Activated CD4-positive, alpha-beta T cell treated with anti-CD3 and anti-CD28 coated beads, Interleukin-10, Interleukin-2, amounts not matched to agents 100 ng/mL and 50 ng/mL, durations not matched to agents 16 hours and 8 hours (primary cell): ENCODE measurements at places on chromosomes 3 and 15.

DNA sequence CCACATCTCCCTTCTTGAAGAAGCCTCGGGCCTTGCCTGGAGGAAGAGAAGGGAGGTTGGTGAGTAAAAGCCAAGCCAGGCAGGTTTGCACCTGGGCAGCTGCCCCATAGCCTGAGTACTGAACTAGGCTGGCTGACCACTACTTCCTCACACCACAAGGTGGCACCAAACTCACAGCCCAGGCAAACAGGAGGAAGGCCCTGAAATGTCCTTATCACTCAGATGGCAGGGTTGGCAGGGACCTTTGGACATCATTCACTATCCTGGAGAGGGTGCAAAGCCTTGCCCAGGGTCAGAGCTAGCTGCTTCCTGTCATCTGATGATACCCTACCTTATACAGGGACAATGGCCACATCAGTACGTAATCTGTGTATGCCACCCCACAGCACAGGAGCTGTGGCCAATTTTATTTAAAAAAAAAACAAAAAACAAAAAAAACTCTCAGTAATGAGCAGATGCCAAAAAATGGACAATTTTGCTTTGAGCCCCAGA is 2.2 kb upstream of the GRAMD2A start:
- DNase-seq, result peak; percentile 77

DNA sequence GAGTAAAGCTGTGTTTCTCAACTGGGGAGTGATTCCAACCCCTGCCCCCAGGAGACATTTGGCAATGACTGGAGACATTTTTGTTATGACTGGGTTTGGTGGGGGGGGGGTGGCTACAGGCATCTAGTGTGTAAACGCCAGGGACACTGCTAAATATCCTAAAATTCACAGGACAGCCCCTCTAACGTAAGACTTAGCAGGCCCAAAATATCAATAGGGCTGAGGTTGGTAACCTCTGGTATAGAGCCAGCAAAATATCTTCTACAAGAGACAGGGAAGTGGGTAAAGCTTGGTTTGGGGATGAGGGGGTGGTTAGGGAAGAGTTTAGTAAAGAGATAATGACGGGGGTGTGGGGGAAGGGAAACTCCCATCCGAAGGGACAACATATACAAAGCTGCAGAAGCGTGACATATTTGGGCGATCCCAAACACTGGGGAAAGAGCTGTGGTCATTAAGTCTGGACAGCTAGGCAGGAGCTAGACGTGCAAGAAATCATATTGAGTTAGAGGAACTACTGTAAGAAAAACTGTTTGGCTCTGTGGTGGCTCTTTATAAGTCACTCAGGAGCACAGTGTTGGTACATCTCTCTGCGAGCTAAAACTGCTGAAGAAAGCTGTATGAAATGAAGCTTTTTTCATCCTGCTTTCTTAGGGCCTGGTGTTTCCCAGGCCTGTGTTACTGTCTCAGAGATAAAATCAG is 697 bp upstream of the TRIM69 start:
- peak; percentile 74 for DNase-seq

GRCh38 chr15:36769098-36769497 is 189.7 kb downstream of the CDIN1 start:
- DNase-seq, result no peak

GRCh38 chr15:29270169-29270955 is 740 bp upstream of the NSMCE3 start:
- peak; percentile 68 for DNase-seq

DNA sequence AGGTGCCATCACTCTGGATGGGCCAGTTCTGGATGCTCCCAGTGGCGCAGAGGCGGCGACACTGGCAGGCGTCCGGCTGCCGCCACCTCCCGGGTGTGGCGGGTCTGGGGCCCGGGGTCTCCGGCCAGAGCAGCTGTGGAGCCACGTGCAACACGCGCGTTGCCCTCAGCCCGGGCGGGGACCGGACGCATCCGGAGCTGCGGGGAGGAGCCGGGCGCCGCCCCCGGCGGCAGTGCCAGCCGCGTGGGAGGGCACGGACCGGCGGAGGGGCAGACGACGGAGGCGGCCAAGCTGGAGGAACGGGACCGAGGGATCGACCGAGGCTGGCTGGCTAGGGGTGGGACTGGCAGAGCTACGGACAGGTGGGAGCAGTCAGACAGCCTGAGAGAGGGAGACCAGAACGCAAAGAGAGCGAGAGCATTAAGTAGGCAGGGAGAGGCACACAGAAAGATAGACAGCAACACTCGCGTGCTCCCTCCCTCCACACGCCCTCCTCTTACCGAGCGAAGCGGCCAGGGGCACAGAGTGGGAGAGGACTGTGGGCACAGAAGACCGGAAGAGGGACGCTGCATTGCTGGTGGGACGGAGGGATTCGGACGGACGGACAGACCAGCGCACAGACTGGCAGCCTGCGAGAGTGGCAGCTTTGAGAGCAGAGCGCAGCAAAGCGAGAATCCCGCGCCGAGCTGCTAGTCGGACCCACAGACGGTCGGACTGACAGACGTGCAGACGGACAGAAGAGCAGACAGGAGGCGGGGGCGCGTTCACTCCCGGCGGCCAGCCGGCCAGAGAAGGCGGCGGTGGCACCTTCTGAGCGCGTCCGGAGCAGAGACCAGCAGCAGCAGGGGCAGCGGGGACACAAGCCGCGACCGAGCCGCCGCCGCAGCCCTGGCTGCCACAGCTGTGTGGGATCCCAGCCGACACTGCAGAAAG is at the start of gene ARPP21:
Gene ARPP21 (plus strand): TSS at position 272 of the 933 bp plus-strand sequence. CDS start 42,227 bp downstream, outside the sequence.
- DNase-seq, result peak; percentile 7

GRCh38 chr3:119861681-119862080 is 79.8 kb downstream of the NR1I2 start:
- DNase-seq, result no peak

GRCh38 chr15:65086680-65087111 is 10.2 kb downstream of the KBTBD13 start:
- no peak for DNase-seq

DNA sequence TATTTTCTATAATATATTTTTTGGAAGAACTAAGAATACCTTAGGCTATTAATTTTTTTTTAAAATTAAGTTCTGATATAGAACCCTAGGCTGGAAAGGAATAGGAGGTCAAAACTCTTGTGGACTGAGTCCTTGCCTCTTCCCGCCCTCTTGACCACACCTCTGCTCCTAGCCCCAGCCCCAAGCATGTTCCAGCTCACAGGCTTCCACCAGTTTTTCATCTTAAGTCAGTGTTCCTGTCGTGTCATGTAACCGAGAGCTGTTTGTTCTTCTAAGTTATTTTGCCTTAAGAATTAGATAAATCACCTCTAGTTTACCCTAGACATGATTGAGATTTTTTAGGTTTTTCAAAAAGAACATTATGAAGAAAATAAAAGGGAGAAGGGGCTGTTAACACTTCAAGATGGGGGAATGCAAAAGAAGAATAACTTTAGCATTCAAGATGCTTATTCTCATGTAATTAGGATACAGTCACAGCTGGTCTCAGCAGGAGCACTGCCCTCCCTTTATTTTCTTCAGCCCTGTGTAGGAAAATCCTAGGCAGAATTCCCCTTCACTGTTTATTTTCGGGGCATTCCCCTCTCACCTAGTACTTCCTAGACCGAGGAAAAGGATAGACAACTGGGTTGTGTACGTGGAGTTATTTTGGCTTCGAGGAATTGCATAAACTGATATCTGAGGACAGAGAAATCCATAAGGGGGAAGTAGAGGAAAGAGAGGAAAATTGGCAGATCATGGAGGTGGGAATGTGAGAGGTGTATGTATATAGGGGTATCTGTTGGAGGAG is 110.2 kb downstream of the CMSS1 start:
- no peak for DNase-seq
